ENCODE measurements at places on chromosomes 2 and 18.

GRCh38 chr2:121080013-121080772, 204.8 kb downstream of the TFCP2L1 start:
- DNase-seq = peak; percentile 8

GRCh38 chr2:60515721-60516226, 37.7 kb downstream of the BCL11A start:
- no peak for DNase-seq

DNA sequence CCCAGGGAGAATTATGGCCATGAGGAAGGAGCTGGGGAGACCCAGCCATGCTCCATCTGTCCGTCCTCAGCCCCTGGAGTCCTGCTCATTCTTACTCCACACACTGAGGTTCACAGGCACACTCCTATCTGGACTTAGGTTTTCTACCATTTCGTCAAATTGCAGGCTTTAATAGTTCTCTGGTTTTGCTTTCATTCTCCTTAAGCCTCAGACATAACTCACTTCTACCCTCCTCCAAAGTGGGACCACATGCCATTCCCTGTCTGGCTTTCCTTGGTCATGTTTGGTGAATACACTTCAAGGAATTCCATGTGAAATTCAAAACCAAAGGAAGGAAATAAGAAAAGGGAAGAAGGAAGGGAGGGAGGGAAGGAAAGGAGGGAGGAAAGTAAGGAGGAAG, 115.7 kb downstream of the CMPK2 start:
- DNase-seq = no peak

- DNase-seq = no peak
These were observed 14.8 kb upstream of the MAL start for GRCh38 chr2:95010718-95011117.

DNA sequence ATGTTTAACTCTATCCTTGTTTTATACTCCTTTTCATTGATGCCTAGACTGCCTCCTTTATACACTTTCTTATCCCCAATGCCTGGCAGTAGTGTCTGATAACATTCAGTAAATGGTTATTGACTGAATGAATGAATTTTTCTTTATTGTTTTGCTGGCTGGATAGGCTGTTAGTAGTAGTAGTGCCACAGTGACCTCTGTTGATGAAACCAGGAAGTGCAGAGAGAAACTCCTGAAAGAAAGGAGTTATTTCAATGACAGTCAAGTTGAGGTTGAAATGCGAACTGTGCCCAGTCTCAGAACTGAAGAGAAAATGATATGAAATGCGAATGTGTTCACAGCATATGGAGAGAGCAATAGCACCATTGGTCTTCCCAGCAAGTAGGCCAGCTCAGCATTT, 26.8 kb upstream of the SLC9A2 start:
- DNase-seq = no peak

DNA sequence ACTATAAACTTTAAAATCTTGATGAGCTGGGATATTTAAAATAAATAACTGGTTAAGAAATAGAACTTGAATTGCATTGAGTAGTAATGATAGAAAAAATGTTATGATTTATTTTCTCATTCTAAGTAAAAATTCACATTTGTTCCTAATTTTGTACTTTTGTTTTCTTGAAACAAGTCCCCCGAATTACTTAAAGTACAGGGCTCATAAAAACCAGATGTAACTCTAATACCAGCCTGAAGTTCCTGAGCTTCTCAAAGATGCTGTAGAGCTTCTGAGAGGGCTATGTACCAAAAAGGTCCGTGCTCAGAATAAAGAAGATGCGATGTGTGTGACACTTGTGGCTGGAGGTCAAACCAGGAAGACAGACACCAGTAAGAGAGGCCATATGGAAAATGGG, 116.1 kb upstream of the TACR1 start:
- no peak for DNase-seq

- no peak for DNase-seq
These were observed 82.6 kb downstream of the SETBP1 start for GRCh38 chr18:44763327-44763726.

DNA sequence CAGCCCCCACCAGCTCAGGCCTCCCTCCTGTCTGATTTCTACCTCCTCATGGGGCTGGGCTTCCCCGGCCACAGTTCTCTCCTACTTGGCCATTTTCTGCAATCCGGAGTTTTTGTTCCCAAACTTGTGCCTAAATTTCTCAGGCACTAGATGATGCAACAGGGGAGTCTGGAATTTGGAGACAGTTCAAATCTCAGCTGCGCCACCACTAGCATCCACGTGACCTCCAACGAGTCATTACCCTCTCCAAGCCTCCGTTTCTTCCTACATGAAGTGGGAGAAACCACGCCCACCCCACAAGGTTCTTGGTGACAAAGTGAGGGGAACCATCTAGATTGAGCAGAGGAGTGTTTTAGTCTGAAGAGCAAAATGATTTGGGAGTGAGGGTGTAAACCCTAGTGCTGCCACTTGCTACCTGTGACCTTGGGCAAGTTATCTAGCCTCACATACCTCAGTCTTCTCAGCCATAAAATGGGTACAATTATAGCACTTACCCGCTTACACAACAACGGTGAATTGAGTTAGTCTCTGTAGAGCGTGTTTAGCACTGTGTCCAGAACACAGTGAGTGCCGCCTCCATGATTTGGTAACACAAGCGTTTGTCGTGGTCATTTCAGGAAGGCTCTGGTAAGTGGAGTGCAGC, 61.4 kb upstream of the ASAP2 start:
- no peak for DNase-seq
